ENCODE measurements at places on chromosomes 2 and 18.

DNA sequence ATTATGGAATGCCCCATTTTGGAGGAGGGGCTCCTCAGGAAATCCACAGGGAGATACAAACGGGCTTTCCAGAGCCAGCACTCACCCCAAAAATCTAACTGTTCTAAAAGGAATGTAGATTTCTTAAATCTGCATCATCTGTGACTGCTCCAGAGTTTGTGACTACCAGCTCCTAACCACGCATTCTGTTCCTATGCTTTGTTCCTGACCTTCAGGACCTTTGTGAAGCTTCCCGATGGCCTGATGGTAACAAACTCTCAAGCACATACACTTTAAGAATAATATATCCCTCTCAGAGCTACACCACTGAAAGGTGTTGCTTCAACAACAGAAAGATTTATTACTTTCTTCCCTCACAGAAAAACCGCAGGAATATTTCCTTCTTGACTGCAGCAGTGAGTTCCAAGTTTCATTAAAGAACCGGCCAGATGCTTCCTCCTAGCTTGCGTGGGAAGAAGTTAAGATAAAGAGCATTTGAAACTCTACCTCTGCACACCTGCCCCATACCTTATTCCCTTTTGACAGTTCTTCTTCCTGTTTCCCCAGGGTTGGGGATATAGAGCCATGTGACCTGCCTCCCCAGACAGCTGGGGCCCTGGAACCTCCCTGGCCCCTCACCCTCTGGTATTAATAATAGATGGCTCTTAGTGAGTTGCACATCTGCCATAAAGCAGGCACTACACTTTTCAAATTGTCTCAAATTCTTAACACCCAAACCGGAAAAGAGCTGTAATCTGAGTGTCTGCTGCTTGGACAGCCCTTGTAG is 40.2 kb upstream of the EML4 start:
- DNase-seq, result peak; percentile 96

GRCh38 chr2:17262854-17263569 is 255.2 kb downstream of the RAD51AP2 start:
- DNase-seq, result no peak

- DNase-seq, result no peak
Observed at GRCh38 chr2:6782517-6783237, 83.0 kb downstream of the CMPK2 start.

GRCh38 chr2:107721178-107721577 is 105.5 kb upstream of the RGPD4 start:
- DNase-seq, result no peak

DNA sequence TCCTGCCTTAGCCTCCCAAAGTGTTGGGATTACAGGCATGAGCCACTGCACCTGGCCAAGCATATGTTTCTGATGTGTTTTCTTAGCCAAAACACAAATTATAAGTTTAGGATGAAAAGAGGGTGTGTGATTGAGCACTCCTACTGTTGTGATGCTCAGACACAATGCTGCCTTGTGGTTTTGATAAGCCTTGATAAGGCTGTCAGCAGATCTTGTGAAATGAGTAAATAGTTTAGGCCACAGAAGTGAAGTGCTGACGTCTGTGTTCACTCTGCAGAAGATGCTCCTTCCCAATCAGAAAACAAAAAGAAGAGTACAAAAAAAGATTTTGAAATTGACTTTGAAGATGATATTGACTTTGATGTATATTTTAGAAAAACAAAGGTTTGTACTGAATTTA is 24.3 kb downstream of the NCAPH start:
- no peak for DNase-seq

DNA sequence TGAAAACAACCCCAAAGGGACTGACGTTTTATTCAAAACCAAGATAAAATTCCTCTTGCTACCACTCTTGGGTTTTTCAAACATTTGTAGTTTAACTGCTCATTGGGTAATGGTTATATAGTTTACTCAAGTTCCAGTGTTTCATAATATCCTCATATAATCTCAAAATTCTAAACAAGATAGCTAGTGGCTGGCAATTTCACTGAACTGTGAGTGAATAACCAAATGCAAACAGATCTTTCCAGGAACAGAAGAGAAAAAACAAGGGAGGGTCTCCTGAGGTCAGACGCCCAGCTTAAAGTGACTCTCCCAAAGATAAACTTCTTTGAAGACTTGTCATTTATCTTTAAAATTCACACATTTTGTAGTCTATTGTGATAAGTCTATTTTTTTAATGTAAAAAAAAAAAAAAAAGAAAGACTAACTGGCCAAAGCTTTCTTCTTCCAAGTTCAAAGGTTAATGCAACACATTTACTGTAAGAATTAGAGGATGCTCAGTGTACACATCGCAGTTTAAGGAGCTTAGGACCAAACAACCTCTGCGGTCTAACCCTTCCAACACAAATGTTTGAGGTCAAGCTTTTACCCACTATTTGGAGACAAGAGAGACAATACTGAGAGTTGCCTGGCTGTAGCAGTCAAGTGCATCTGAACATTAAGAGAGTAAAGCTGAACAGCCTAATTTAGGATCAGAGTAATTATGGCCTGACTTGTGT is 26.6 kb downstream of the LPIN2 start:
- no peak for DNase-seq

GRCh38 chr2:28447943-28448792 is 47.7 kb upstream of the PLB1 start:
- DNase-seq, result peak; percentile 88

Data from fibroblast of skin of right biceps (primary cell).